Type B pancreatic cell (in vitro differentiated cells): ENCODE measurements at places on chromosomes 16 and 17. TPM values are rescaled to one million over a fixed set of nuclear protein-coding genes. Genes with fewer than 3 reads are reported as not detected.

TBC1D28 gene
- not detected in 2 replicates for total RNA-seq

DNA sequence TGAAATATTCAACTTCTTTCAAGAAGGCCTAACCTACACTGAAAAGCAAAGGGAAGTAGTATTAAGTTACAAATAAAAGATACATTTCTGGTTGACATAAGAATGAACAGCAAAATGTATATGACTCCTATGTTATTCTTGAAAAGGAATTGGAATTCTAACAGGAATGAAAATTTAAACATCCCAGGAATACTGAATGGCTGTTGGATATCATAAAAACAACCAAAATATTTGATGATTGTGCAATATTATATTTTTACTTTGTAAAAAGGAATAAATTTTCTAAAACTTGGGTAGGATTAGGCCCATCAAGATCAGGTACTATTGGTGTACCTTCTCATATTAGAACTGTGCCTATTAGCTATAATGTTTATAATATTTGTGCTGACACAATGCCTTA, 50.0 kb downstream of the CYB5B start:
- no peaks in the 10 kb centered on the region for H3K27me3 ChIP-seq
- H3K27ac ChIP-seq: no peak overlapping the region
- H3K4me3 ChIP-seq: no peak overlapping the region
- H3K36me3 ChIP-seq: no peaks in the 10 kb centered on the region

- no peaks in the 10 kb centered on the region for H3K27me3 ChIP-seq
- H3K4me3 ChIP-seq: no peak overlapping the region
- no peak for DNase-seq
- H3K36me3 ChIP-seq: peaks cover 35% of the 10 kb centered on the region
- no peaks in the 10 kb centered on the region for H3K4me1 ChIP-seq
Observed at GRCh38 chr16:27465483-27465879, 63.5 kb downstream of the IL21R start.

GRCh38 chr17:48767263-48767774, 38.8 kb upstream of the HOXB13 start:
- DNase-seq: no peak
- H3K27me3 ChIP-seq: peaks cover 74% of the 10 kb centered on the region
- H3K27ac ChIP-seq: no peak overlapping the region
- H3K4me3 ChIP-seq: no peak overlapping the region
- H3K4me1 ChIP-seq: no peaks in the 10 kb centered on the region

- peaks cover 11% of the 10 kb centered on the region for H3K36me3 ChIP-seq
- H3K4me1 ChIP-seq: peaks cover 58% of the 10 kb centered on the region
- H3K4me3 ChIP-seq: peak overlapping the region; percentile 73
- no peak for DNase-seq
- H3K27ac ChIP-seq: peak overlapping the region; percentile 82
Observed at GRCh38 chr17:72516772-72517399, 396.1 kb downstream of the SOX9 start.

MEIOB gene
- total RNA-seq: not detected in 2 replicates

KRTAP4-8 gene
- total RNA-seq: not detected in 2 replicates

GRCh38 chr17:76417499-76418143, 33.2 kb downstream of the SPHK1 start:
- H3K4me3 ChIP-seq: no peak overlapping the region
- no peaks in the 10 kb centered on the region for H3K27me3 ChIP-seq
- peaks cover 5% of the 10 kb centered on the region for H3K36me3 ChIP-seq
- DNase-seq: no peak
- H3K27ac ChIP-seq: no peak overlapping the region

- no peaks in the 10 kb centered on the region for H3K36me3 ChIP-seq
- no peak overlapping the region for H3K4me3 ChIP-seq
- no peak for DNase-seq
- no peak overlapping the region for H3K27ac ChIP-seq
- peaks cover 28% of the 10 kb centered on the region for H3K4me1 ChIP-seq
- no peaks in the 10 kb centered on the region for H3K27me3 ChIP-seq
Observed at GRCh38 chr16:66188917-66189725, 177.4 kb upstream of the CDH5 start.

SRCIN1 gene
- total RNA-seq: 8.3 and 11.9 TPM in 2 replicates

- peaks cover 60% of the 10 kb centered on the region for H3K27me3 ChIP-seq
- no peak for DNase-seq
- H3K4me1 ChIP-seq: no peaks in the 10 kb centered on the region
- H3K27ac ChIP-seq: no peak overlapping the region
- no peak overlapping the region for H3K4me3 ChIP-seq
Observed at GRCh38 chr16:12896562-12896961, 4.8 kb upstream of the SHISA9 start.

TAT gene
- total RNA-seq: 0.14 TPM in 1 of 2 replicates, not detected in the other

CISD3 gene
- 12.8 and 15.6 TPM in 2 replicates for total RNA-seq

BEAN1 gene
- total RNA-seq: 1.1 and 3.2 TPM in 2 replicates

TOM1L1 gene
- total RNA-seq: 46.7 and 48.7 TPM in 2 replicates

CDC6 gene
- total RNA-seq: 23.2 and 50.3 TPM in 2 replicates

- no peak for DNase-seq
- no peaks in the 10 kb centered on the region for H3K4me1 ChIP-seq
- H3K27ac ChIP-seq: no peak overlapping the region
- no peaks in the 10 kb centered on the region for H3K36me3 ChIP-seq
- no peak overlapping the region for H3K4me3 ChIP-seq
Observed at GRCh38 chr16:20372701-20373100, 20.2 kb upstream of the UMOD start.

GRCh38 chr17:76440751-76441362, 12.1 kb downstream of the UBE2O start:
- no peaks in the 10 kb centered on the region for H3K27me3 ChIP-seq
- H3K4me1 ChIP-seq: peaks cover 66% of the 10 kb centered on the region
- DNase-seq: no peak
- H3K36me3 ChIP-seq: peaks cover 11% of the 10 kb centered on the region
- no peak overlapping the region for H3K4me3 ChIP-seq

DNA sequence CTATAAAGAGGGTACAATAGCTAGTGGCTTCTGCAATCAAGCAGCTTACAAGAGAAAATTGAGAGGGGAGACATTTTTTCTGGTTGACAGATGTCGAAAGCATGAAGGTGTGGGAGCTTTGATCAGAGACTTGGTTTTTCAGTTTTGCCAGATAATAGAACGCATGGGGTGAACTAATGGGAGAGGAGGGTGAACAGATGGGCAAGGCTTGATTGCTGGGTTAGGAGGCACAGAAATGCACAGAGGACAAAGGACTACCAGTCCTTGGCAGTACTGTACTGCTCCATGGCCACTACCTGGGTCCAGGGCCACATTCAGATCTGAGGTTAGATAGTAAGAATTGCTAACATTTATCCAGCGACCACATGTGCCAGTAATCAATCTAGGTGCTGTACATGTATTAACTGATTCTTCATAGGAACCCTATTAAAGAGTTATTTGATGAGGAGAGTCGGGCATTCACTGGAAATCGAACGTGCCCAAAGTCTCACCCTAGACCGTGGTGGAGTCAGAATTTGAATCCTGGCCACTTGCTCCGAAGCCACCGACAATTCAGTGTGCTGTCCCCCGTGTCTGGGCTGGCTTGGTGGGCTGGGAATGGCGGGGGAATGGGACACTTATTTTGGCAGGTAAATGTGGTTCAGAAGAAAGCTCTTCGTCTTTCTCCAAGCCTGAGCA, 873 bp upstream of the KSR1 start:
- peak overlapping the region; percentile 80 for H3K4me3 ChIP-seq
- no peak for DNase-seq
- H3K27ac ChIP-seq: peak overlapping the region; percentile 89

- H3K36me3 ChIP-seq: peaks cover 8% of the 10 kb centered on the region
- DNase-seq: no peak
- H3K4me1 ChIP-seq: peaks cover 2% of the 10 kb centered on the region
- no peak overlapping the region for H3K4me3 ChIP-seq
Observed at GRCh38 chr16:53900667-53901066, 196.7 kb downstream of the FTO start.

DNA sequence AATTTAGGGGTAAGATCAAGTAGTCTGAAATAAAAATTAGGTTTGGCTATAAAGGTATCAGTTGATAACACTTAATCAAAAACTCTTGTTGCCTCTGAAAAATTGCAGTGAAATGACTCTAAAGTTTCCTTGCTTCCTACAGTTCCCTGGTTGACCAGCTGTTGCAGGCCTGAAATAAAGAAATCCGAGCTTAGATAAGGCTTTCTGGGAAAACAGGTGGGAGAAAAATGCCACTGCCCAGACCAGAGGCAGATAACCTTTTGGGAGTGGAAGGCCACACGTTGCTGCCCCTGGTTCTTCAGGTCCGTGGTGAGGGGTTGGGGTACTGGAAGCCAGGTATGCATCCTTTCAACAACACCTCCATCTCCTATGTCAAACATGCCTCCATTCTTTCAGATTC, 111.3 kb downstream of the HS3ST3A1 start:
- H3K27me3 ChIP-seq: no peaks in the 10 kb centered on the region
- no peak for DNase-seq
- H3K36me3 ChIP-seq: no peaks in the 10 kb centered on the region
- H3K4me3 ChIP-seq: no peak overlapping the region
- no peak overlapping the region for H3K27ac ChIP-seq
- H3K4me1 ChIP-seq: peaks cover 5% of the 10 kb centered on the region

TSPAN10 gene
- total RNA-seq: 1.4 and 3.0 TPM in 2 replicates

DNA sequence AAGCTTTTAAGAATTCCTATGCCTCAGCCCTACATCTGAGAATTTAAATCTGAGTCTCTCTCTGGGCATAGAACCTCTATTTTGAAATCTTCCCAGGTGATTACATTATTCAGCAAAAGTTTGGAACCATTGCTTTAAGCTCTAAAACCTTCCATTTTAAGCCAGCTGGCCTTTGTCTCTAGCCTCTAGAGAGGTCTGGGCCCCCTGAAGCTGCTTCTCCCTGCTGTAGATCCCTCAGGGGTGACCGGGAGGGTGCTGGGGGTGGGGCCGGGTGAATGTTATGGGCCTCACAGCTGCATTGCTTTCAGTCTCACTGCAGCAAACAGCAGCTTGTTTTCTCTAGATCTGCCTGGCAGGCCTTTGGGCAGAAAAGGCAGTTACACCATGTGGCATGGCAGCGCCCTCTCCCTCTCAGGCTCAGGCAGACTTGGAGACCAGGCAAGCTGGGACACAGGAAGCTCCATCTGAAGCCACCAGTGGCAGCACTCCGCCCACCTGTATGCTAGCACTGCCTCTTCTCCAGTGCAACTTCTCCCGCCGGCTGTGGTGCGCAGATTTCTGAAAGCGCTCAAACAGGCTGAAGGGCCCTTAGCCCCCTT, 66.3 kb downstream of the MPRIP start:
- no peaks in the 10 kb centered on the region for H3K27me3 ChIP-seq
- H3K36me3 ChIP-seq: peaks cover 13% of the 10 kb centered on the region
- no peak overlapping the region for H3K4me3 ChIP-seq
- no peak for DNase-seq
- H3K4me1 ChIP-seq: peaks cover 43% of the 10 kb centered on the region
- H3K27ac ChIP-seq: peak overlapping the region; percentile 78

GRCh38 chr17:77247609-77248008, 106.8 kb downstream of the SEC14L1 start:
- H3K4me1 ChIP-seq: peaks cover 12% of the 10 kb centered on the region
- peaks cover 14% of the 10 kb centered on the region for H3K27me3 ChIP-seq
- no peak for DNase-seq
- no peak overlapping the region for H3K27ac ChIP-seq
- no peaks in the 10 kb centered on the region for H3K36me3 ChIP-seq

- DNase-seq: no peak
- no peaks in the 10 kb centered on the region for H3K36me3 ChIP-seq
- peaks cover 98% of the 10 kb centered on the region for H3K27me3 ChIP-seq
- peaks cover 8% of the 10 kb centered on the region for H3K4me1 ChIP-seq
Observed at GRCh38 chr17:8068736-8069586, 18.6 kb downstream of the ALOX12B start.

DNA sequence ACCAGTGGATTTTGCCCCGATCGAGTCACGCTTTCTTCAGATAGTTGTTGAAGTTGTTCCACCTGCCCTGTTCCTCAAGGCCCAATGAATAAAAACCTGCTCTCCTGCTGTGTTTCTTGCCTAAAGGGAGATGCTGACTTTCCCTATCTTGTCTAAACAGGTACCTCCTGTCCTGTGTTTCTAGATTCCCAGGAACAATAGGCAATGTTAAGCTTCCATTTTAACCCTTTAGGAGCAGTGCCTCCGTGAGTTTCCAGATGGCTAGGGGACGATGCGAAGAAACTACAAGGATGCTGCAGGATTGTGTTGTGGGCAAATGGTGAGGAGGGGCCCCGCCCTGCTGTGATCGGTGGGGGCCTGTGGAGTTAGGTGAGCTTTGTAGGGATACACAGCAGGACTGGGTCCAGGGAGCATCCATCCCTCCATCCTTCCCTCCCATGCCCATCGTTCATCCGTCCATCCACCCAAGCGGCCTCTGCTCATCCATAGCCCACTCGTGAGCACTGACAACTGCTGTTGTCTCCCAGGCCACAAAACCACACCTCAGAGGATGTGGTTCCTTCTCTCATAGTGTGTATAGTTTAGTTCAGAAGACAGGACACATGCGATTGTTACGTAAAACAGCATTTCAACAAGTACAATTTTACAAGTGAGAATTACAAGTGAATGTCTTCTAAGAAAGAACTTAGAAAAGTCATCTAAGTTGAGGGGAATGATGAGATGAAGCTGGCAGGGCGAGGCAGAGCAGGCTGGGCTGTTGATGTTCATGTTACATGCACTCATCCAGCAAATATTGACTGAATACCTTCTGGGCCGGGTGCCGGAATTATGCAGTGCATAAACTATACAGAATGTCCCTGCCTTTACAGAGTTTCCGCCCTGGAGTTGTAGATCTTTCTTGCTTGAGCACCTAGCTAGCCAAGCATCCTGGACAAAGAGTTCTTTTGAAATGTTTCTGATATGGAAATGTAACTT, 5.2 kb downstream of the ARSG start:
- H3K36me3 ChIP-seq: no peaks in the 10 kb centered on the region
- peaks cover 23% of the 10 kb centered on the region for H3K27me3 ChIP-seq
- H3K4me1 ChIP-seq: peaks cover 9% of the 10 kb centered on the region
- H3K4me3 ChIP-seq: peak overlapping the region; percentile 17
- DNase-seq: no peak

ALOX12 gene
- 0.34 and 2.1 TPM in 2 replicates for total RNA-seq

GRCh38 chr17:44820631-44821212, 9.4 kb downstream of the GJC1 start:
- DNase-seq: no peak
- H3K4me1 ChIP-seq: peaks cover 11% of the 10 kb centered on the region
- H3K4me3 ChIP-seq: no peak overlapping the region
- H3K36me3 ChIP-seq: no peaks in the 10 kb centered on the region
- H3K27ac ChIP-seq: no peak overlapping the region

DNA sequence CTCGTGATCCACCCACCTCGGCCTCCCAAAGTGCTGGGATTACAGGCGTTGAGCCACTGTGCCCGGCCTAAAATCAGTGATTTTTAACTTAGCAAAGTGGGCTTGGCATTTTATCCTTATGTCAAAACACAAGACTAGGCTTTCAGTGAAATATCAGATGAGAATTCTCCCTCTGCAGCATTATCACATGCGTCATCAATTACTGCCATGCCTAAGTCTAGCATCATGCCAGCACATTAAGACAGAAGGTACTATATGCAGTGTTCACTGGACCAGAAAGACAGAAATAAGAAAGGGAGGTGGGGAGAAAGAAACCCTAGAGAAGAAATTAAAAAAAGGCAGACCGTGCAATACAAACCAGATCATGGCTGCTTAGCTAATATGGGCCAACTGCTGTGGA, 29.8 kb downstream of the GPATCH8 start:
- no peaks in the 10 kb centered on the region for H3K27me3 ChIP-seq
- H3K27ac ChIP-seq: no peak overlapping the region
- peaks cover 8% of the 10 kb centered on the region for H3K36me3 ChIP-seq
- DNase-seq: no peak
- H3K4me3 ChIP-seq: no peak overlapping the region
- no peaks in the 10 kb centered on the region for H3K4me1 ChIP-seq
